Epithelial cell of proximal tubule (primary cell): ENCODE measurements at places on chromosomes 16 and 17. TPM values are rescaled to one million over a fixed set of nuclear protein-coding genes. Genes with fewer than 3 reads are reported as not detected.

KRT12 gene
- not detected in 2 replicates for total RNA-seq

NFATC2IP gene
- total RNA-seq: 24.7 and 35.1 TPM in 2 replicates

ZFP90 gene
- 16.2 and 23.9 TPM in 2 replicates for total RNA-seq

CNGB1 gene
- under 0.01 and 1.4 TPM in 2 replicates for total RNA-seq

KRT39 gene
- not detected in 2 replicates for total RNA-seq

RAB26 gene
- total RNA-seq: 2.3 and 11.6 TPM in 2 replicates

HOXB8 gene
- 12.7 and 21.4 TPM in 2 replicates for total RNA-seq

RPH3AL gene
- total RNA-seq: 15.9 and 40.8 TPM in 2 replicates

TACO1 gene
- 22.8 and 32.8 TPM in 2 replicates for total RNA-seq

SLFN14 gene
- total RNA-seq: not detected in 2 replicates

KCTD11 gene
- 9.8 and 12.3 TPM in 2 replicates for total RNA-seq
